Activated CD4-positive, CD25-positive, alpha-beta regulatory T cell (primary cell): ENCODE measurements at places on chromosomes 1 and 21.

GRCh38 chr1:76136894-76137293 is 62.3 kb downstream of the ST6GALNAC3 start:
- no peak for DNase-seq

- DNase-seq = no peak
Observed at GRCh38 chr21:46454634-46455390, 3.9 kb upstream of the DIP2A start.

DNA sequence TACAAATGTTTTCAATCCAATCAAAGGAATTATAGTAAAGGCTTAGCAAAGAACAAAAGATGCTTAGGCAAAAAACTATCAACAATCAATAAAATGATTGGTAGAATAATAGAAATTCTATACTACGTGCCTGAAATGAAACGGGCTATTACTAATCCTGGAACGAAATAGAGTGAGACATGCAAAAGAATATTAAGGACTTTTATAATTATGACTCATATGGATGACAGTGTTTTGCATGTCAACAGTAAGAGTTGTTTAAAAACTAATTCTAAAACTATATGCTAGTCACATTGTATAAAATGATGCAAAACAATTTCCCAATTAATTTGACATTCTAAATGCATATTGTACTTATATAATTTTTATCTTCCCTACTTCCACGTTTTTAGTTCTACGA is 35.6 kb downstream of the LRRIQ3 start:
- no peak for DNase-seq

GRCh38 chr1:15623435-15623834 is 6.2 kb downstream of the DDI2 start:
- no peak for DNase-seq

GRCh38 chr1:184604152-184604900 is 150.3 kb downstream of the EDEM3 start:
- no peak for DNase-seq

DNA sequence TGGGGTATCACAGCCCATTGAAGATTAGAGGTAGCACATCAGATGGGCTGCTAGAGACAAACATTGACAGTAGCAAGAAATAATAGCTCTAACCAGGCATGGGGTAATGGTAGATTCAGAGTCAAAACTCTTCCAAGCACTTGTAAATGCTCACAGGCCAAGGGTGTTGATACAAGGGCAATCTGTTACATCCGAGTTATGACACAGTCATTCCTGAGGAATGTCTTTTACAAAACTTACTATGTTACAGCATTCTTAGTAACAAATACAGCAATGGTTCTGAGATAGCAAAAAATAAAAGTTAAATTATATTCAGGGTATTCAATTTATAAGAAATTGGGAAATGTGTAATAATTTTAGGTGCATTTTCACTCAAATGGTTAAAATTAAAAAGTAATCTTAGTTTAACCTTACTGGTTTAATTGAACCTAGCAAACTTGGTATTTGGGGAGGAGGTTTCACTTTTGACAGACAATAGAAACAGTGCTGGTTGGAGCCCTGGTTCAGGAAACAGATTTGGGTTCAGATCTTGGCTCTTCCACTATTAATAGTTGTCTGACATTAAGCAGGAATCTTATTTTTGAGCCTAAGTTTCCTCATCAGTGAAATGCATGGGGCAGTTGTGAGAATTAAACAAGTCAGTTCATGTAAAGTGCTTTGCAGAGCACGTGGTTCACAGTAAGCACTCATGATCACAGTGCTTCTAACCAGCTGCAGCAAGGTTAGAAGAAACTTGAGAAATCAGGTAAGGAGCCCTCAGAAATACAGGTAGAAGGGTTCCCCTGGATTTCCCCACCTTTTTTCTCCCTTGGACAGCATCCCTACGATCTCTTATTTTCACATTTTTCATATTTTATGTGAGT is 4.4 kb downstream of the ST3GAL3 start:
- DNase-seq = no peak

- no peak for DNase-seq
Observed at GRCh38 chr1:178986204-178986603, 39.5 kb upstream of the FAM20B start.

GRCh38 chr1:119139403-119139802 is 1.1 kb downstream of the WARS2 start:
- DNase-seq = no peak

DNA sequence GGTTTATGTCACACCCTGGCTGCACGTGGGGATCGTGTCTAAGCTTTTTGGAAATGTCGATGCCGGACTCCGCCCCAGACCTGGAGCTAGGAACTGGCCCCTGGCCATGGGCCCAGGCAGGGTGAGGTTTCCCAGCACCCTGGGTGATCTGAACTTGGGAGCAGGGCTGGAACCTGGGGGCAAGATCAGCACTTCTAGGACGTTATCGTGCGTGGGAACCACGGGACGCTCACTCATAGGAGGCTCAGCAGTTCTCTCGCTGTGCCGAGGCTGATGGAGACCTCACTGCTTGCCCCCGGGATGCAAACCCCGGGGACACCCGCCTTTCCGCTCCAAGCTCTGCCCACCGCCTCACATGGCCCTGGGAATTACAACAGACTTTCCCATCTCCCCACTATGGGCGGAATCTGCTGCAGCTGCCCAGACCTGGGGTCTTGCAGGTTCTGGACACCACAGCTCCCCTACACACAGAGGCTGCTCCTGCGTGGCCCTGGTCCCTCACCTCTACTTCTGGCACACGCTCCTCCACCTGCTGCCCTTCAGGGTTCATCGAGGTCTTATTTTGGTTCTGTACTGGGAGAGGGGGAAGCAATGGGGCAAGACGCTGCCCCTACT is 35.9 kb downstream of the COL18A1 start:
- no peak for DNase-seq

GRCh38 chr1:243712941-243713340 is 137.1 kb downstream of the AKT3 start:
- no peak for DNase-seq

DNA sequence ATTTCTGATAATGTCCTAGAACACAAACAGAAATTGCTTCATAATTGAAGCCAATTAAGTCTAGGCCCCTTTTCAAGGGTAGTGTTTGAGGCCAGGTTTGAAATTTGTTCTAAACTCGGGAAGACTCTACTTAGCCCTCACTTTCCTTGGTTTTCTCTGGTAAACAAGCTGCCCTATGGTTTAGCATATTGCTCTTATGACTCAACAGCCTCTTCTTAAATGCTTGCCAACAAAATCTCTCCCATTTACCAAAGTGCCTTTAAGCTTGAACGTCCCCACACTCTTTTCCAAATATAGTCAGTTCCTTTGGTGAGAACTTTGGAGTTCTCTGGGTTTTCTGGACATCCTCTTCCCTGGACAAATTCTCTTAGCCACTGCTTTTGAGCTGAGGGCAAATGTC is 5.8 kb upstream of the LCE6A start:
- no peak for DNase-seq

- DNase-seq = no peak
Observed at GRCh38 chr1:38284953-38285352, 238.4 kb upstream of the POU3F1 start.

DNA sequence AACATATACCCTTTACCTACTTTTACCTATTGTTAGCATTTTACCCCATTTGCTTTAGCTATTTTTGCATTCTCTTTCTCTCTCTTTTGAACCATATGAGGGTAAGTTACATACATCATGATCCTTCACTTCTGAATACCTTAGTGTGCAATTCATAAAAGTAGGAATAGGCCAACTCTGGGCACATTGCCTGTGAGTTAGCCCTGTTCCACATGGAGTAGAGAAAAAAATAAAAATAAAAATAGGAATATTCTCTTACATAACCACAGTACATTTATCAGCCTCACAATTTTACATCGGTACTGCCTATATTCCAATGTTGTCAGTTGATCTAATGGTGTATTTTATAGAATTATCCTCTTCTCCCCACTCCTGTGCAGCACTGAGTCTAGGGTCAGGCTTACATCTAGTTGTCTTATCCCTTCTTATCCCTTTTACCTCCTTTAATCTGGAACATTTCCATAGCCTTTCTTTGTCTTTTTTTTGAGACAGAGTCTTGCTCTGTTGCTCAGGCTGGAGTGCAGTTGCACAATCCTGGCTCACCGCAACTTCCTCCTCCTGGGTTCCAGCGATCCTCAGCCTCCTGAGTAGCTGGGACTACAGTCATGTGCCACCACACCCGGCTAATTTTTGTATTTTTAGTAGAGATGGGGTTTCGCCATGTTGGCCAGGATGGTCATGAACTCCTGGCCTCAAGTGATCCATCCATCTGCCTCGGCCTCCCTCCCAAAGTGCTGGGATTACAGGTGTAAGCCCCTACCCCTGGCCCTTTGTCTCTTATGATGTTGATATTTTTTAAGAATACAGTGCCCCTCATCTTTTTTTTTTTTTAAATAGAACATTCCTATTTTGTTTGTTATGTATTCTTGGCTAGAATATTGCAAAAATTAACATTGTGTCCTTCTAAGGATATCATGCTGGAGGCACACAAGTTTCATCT is 11.1 kb upstream of the SLC30A1 start:
- DNase-seq = no peak

- DNase-seq = no peak
Observed at GRCh38 chr1:6360517-6361070, 33.0 kb downstream of the ACOT7 start.

DNA sequence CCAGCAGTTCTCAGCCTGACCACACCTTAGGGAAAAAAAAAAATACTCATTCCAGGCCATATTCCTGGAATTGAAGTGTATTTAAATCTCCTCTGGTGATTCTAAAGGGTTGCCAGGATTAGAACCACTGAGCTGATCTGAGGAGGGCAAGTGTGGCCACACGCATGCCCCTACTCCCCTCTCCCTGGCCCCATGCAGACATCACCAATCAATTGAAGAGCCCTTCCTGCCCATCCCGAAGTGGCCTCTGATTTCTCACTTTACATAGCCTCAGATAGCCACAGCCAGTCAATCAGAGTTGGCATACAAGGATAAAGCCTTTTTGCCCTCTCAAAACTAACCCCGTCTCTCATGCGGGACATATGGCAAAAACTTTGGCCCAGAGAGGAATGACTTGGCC is 84.5 kb upstream of the TMEM51 start:
- DNase-seq = no peak

DNA sequence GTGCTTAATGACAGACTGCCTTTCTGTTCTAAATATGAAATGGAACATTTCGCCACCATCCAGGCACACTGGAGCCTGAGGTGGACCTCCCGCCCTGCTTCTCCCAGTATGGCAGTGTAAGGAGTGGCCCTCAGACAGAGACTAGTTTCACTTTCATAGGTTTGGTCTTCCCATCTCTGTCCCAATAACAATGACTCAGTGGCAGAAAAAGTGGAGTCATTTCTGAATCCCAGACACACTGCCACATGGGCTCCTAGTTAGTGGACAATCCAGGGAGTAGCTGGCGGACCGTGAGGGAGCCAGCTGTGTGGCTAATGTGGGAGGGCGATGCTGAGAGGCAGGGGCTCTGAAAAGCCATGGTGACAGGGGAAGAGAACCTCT is 95.6 kb upstream of the TSPAN2 start:
- no peak for DNase-seq

GRCh38 chr1:243495442-243496186 is 239.8 kb downstream of the SDCCAG8 start:
- DNase-seq = no peak

DNA sequence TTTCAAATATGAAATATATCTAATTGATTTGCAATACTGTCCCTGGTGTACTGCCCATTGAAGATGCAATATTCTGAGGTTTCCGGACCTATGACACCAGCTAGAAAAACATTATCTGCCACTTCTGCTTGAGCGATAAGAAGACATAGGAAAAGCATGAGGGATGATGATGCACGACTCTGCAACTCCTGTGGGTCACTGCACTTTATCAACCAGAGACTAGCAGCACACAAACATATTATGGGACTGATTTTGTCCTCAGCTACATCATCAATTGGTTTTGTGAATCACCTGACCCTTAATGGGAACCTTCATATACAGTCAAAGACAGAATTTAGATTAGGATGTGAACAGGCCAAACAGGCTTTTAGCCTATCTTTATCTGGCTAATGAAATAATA is 13.8 kb upstream of the KCNA3 start:
- DNase-seq = no peak

GRCh38 chr1:239228451-239228850 is 157.9 kb upstream of the CHRM3 start:
- no peak for DNase-seq

GRCh38 chr1:246128494-246129069 is 378.5 kb downstream of the SMYD3 start:
- DNase-seq = no peak

DNA sequence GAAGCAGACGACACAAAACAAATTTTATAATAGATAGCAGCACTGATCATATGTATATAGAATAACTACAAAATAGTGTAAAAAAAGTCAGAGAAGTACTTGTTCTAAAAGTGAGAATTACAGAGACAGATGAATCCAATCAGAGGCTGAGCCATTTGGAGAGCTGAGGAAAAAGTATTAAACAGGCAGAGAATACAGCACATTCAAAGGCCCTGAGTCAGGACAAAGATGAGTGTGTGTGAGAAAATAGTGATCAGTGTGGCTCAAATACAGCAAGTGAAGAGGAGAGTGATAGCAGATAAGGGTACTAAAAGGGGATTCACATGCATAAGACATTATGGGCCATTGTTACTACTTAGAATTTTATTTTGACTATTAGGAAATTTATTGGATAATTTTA is 430.6 kb upstream of the BRINP3 start:
- no peak for DNase-seq

GRCh38 chr1:178579562-178579961 is 66.7 kb downstream of the TEX35 start:
- no peak for DNase-seq

DNA sequence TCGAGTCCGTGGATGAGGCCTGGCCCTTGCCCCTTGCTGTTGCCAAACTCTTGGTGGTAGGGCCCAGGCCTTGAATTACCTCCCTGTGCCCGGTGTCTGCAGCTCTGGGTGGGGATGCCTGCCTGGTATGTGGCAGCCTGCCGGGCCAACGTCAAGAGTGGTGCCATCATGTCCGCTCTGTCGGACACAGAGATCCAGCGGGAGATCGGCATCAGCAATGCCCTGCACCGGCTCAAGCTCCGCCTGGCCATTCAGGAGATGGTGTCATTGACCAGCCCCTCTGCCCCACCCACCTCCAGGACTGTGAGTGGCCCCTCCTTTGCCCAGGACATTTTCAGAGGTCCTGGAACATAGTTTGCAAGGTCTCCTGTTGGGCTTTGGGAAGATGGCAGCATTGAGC is 25.7 kb downstream of the MYOG start:
- DNase-seq = no peak
